ENCODE measurements at places on chromosomes 7 and 10. TPM values are rescaled to one million over a fixed set of nuclear protein-coding genes. Genes with fewer than 3 reads are reported as not detected.

- no peak overlapping the region for H3K27ac ChIP-seq
- H3K4me1 ChIP-seq = no peaks in the 10 kb centered on the region
- DNase-seq = no peak
- no peaks in the 10 kb centered on the region for H3K27me3 ChIP-seq
These were observed 86.0 kb downstream of the WDFY4 start for GRCh38 chr10:48770561-48771089.

Gene CLRN3
- total RNA-seq = 1.1 TPM

DNA sequence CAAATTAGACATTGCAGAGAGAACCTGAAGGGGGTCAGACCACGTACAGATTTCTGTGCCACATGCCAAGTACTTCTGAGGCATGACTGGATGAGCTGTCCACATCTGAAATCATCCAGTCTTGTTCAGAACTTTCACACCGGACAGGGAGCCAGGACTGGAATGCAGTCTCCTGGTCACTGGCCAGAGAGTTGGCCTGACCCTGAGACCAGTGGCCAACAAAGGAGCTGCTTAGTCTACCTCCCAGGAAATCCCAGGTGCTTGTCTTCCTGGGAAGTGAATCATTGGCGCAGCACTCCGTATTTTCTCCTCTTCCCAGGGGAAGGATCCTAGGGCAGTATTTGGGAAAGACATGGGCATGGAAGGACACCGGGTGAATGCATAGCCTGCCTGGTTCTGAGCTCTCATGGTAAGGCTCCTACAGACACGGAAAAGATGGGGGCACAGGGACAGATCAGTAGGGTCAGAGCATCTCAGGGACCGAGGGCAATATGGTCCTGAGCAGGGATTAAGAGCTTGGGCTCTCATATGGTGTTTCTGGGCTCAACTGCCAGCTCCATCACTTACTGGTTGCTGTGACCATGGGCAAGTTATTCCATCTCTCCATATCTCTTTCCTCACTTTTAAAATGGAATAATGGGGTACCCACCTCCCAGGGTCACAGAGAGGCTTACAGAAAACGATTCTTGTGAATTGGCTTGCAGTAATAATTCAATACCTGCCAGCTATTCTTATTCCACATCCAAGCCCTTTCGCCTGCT is 1.3 kb upstream of the SCD start:
- DNase-seq = no peak
- peaks cover 31% of the 10 kb centered on the region for H3K4me1 ChIP-seq
- H3K36me3 ChIP-seq = peaks cover 8% of the 10 kb centered on the region
- no peaks in the 10 kb centered on the region for H3K27me3 ChIP-seq
- peak overlapping the region; percentile 90 for H3K4me3 ChIP-seq

GRCh38 chr7:151146761-151147160 is 20.7 kb downstream of the GBX1 start:
- no peak overlapping the region for H3K4me3 ChIP-seq
- DNase-seq = peak; percentile 17
- H3K27me3 ChIP-seq = no peaks in the 10 kb centered on the region

- no peaks in the 10 kb centered on the region for H3K27me3 ChIP-seq
- no peak overlapping the region for H3K27ac ChIP-seq
- H3K36me3 ChIP-seq = no peaks in the 10 kb centered on the region
- no peak overlapping the region for H3K4me3 ChIP-seq
These were observed 190.0 kb downstream of the PLXNA4 start for GRCh38 chr7:132386201-132386681.

- H3K4me1 ChIP-seq = no peaks in the 10 kb centered on the region
- H3K27me3 ChIP-seq = no peaks in the 10 kb centered on the region
- H3K4me3 ChIP-seq = no peak overlapping the region
- no peaks in the 10 kb centered on the region for H3K36me3 ChIP-seq
- H3K27ac ChIP-seq = no peak overlapping the region
These were observed 281.5 kb upstream of the MAGI2 start for GRCh38 chr7:79735012-79735411.

Gene WNT8B
- 0.14 TPM for total RNA-seq

DNA sequence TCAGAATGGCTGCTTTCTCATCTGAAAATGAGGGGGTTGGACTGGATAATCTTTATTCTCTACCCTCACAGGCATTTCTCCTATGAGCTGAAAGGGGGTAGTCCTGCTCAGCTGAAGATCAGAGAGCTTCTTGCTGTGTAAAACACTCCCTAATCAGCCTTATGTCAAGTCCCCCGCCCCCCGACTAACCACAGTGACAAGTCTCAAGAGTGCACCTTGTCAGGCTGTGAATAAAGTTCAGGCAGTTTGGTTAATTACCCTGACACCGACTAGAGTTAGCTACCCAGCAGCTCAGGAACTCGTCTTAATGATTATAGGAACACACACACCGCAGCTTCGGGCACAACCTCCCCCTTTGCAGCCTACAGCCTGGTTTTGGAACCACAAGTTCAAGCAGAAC is 513.7 kb downstream of the RPS24 start:
- no peak overlapping the region for H3K27ac ChIP-seq
- no peaks in the 10 kb centered on the region for H3K27me3 ChIP-seq
- no peak for DNase-seq

Gene ZYX
- 147 TPM for total RNA-seq

- no peaks in the 10 kb centered on the region for H3K27me3 ChIP-seq
- H3K36me3 ChIP-seq = no peaks in the 10 kb centered on the region
- DNase-seq = no peak
- H3K27ac ChIP-seq = no peak overlapping the region
- H3K4me1 ChIP-seq = no peaks in the 10 kb centered on the region
These were observed 63.2 kb downstream of the SMURF1 start for GRCh38 chr7:99080679-99081078.

All from Caco-2 (cell line).